CD4-positive, alpha-beta T cell treated with Interleukin-6 at 100 ng/mL for 8 hours (primary cell): ENCODE measurements at places on chromosomes 11 and 22.

GRCh38 chr11:46876471-46876870 lies 30.4 kb upstream of the CKAP5 start:
- DNase-seq = no peak

GRCh38 chr11:78612721-78613377 lies 38.2 kb upstream of the NARS2 start:
- no peak for DNase-seq

- DNase-seq = no peak
These were observed 24.1 kb upstream of the GRK3 start for GRCh38 chr22:25540166-25540907.

- DNase-seq = peak; percentile 71
These were observed 56.3 kb upstream of the ADSL start for GRCh38 chr22:40289991-40290459.

- DNase-seq = no peak
These were observed 86.1 kb upstream of the HORMAD2 start for GRCh38 chr22:29994027-29994715.

DNA sequence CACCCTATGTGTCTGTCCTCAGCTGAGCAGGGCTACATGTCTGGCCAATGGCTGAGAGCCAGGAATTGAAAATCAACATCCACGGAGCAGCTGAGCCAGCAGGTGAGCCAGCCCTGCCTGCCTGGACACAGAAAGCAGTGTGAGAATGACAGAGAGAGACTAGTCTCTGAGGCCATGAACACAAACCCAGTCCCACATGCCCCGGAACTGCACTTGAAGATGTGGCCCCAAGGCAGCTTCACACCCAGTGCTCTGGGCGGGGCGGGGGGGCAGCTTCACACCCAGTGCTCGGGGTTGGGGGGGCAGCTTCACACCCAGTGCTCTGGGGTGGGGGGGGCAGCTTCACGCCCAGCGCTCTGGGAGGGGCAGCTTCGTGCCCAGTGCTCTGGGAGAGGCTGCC lies 37.6 kb downstream of the TRMU start:
- DNase-seq = no peak

DNA sequence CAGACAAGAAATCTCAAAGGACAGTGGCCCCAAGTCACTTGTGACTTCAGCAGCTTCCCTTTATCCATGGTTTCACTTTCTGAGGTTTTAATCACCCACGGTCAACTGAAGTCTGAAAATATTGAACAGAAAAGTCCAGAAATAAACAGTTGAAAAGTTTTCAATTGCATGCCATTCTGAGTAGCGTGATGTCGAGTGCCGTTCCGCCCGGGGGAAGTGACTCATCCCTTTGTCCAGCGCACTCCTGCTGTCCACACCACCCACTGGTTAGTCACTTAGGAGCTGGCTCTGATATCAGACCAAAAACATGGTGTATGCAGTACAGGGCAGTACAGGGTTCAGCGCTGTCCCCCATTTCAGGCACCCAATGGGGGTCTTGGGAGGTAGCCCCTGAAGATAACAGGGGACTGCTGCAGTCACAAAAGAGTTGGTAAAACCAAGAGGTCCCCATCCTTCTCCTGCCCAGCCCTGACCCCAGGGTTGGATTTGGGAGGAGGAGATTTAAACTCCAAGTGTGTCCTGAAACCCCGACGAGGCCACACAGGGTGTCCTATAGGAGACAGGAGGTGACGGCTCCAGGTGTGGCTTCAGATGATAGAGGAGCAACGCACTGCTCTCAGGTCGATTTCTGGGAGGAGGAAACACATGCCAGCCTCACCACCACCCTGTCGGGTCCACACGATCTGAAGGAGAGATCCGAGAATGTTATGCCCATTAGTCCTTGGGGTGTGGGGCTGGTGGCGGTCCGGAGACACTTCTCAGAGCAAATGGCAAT lies 390.1 kb downstream of the CTTN start:
- no peak for DNase-seq

DNA sequence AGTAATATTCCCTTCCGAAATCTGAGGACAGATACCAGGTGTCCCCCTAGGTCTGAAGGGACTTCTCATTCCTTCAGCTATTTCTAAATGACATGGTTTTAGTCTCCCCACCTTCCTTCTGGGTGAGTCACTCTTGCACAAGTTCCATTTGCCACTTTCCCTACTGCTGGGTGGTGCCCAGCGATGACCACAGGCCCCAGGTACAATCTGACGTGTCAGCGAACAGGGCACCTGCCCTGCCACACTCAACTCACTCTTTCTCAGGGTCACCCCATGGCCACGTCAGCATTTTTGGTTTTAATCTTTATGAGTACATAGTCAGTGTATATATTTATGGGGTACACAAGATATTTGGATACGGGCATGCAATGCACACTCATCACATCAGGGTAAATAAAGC lies 17.2 kb downstream of the POU2AF1 start:
- no peak for DNase-seq

DNA sequence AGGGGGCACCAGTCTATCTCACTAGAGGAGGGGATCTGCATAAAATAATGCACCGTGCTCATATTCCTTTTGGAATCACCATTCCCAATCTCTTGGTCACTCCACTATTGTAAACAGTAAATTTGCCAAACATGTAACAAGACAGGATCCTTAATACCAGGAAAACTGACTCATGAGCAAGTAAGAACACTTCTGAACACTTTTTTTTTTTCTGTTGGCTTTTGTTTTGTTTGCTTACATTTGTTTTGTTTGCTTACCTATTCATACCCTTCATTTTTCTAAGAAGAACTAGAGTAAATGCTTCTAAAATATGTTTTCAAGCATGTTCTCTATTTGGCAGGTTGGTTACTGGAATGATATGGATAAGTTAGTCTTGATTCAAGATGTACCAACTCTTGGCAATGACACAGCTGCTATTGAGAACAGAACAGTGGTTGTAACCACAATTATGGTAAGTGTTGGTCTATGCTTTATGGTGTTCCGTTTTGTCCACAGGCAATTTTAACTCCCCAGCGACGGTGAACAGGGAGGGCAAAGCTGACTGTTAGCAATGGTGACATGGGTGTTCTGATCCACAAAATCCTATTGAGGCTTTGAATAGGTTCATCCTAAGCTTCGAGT lies 111.8 kb downstream of the MSANTD4 start:
- no peak for DNase-seq

- no peak for DNase-seq
These were observed 718 bp downstream of the LTBP3 start for GRCh38 chr11:65557280-65558001.

DNA sequence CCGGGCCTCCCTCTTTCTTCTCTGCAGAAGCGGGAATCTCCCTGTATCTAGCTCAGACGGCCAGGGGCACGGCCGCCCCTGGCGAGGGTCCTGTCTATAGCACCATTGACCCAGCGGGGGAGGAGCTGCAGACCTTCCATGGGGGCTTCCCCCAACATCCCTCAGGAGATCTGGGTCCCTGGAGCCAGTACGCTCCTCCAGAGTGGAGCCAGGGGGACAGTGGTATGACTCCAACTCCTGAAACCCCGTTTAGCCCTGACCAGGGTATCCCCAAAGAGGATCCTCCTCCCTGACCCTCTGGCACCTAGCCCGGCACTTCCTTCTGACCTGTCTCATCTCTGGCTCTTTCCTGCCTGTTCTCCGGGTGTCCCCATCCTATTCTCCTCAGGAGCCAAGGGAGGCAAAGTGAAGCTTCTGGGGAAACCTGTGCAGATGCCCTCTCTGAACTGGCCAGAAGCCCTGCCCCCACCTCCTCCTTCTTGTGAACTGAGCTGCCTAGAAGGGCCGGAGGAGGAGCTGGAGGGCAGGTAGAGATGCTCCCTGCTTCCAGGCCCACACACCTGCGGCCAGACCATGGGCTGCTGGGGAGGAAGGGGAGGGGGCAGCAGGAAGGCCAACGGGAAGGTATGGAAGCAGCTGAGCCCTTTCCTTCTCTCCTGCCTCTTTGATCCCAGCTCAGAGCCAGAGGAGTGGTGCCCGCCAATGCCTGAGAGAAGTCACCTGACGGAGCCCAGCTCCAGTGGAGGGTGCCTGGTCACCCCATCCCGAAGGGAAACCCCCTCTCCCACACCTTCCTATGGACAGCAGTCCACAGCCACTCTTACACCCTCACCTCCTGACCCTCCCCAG lies 12.9 kb downstream of the ROBO3 start:
- no peak for DNase-seq

- DNase-seq = no peak
These were observed 33.6 kb downstream of the OSBP start for GRCh38 chr11:59582006-59582405.

DNA sequence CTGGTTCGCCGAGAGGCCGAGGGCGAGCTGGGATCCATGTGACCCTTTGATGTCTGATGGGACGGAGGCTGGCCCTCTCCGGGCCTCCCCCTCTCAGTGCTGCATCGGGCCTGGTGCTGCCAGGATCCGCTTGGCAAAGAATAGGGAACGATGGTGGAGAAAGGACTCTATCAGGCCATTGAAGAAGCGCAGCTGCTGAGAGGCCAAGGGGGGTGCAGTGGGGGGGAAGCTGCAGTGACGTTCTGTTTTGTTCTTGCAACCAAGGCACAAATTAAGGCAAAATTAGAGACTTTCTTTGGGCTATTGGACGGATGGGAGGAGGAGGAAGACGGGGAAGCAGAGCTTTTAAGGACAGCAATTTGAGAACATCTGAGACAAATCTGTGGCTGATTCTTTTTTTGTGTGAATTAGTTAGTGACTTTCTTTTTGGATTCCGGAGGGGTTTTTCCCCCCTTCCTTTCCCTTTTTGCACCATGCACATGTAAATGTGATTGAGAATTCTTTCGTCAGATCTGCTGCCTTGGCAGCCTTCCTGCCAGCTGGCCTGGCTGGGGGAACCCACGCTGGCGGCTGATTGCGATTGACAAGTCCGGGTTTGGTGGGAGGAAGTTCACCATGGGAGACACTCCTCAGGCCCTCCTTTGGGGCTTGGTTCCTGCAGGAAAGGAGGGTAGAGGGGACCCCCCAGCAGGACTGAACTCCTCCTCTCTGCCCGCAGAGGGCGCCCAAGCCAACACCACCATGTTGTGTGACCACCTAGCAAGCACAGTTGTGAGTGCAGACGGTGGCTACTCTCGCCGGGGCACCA lies 214.6 kb downstream of the NTM start:
- no peak for DNase-seq

DNA sequence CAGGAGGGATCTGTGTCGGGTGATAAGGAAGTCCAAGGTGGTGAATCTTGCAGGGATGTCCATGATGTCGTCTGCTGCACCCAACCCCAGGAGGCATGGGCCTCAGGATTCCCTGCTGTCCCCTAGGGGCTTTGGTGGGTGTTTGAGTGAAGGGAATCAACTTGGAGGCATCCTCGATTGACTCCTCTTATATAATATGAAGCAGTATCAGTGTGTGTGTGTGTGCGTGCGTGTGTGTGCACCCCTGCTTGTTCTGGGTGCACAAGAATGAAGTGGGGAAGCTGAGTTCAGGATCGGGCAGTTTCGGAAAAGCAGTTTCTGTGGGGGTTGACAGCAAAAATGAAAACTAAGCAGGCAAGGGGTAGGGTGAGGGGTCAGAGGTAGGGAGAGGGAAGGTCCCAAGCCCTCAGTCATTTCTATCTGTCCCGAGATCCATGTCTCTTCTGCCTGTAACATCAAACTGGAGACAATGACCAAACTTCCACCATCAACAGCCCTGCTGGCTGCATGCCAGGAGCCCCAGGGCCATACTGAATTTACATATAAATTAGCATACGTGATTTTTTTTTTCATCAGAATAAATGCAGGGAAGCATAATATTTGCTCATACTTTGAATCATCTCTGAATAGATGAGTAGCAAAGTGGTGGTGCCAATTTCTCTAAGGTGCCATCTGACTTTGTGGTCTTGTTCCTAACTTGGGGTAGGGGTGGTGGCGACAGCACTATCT lies 2.0 kb downstream of the NTM start:
- no peak for DNase-seq

DNA sequence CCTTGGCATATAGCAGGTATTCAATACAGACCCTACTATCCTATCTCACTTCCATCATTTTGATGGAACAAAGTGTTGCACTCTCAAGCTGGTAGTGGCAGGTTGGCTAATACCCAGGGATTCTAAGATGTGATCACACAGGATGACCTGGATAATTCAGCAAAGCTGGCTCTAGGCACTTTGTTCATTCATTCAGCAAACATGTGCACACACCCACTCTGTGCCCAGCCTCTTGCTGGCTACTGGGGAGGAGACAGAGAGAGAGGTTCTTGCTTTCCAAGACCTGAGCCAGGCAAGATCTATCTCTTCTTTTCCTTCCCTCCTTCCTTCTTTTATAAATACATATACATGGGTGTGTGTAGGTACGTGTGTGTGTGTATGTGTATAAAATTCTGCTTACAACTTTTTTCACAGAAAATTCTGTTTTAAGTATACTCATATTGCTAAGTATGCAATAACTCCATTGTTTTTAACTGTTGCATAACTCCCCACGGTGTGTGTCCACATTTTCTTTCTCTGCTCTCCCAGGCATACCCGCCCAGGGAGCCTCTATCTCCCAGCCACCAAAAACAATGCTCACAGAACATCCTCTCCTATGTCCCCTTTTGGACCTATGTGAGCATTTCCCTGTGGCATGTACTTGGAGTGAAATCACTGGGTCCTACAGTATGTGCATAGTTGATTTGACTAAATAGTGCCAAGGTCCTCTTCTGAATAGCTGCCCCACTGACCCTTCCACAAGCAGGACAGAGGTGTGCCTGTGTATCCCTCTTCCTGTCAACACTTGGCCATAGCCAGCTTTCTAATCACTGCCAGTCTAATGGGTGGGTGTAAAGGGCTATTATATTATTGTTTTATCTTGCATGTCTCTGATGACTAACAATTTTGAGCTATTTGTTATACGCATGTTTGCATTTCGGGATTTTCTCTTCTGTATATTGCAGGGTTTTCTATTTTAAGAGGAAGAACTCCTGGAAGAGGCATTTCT lies 27.5 kb downstream of the CLPB start:
- no peak for DNase-seq

GRCh38 chr11:18768472-18768901 lies 23.1 kb downstream of the PTPN5 start:
- no peak for DNase-seq

- no peak for DNase-seq
These were observed 35.0 kb upstream of the SPON1 start for GRCh38 chr11:13927481-13927880.

- no peak for DNase-seq
These were observed 280.7 kb downstream of the BRD1 start for GRCh38 chr22:49546811-49547585.

- no peak for DNase-seq
These were observed 30.3 kb downstream of the TRIM66 start for GRCh38 chr11:8652140-8652539.
